Inflammatory macrophage treated with lipopolysaccharide for 4 hours (primary cell): ENCODE measurements at places on chromosomes 1 and 21.
A peak's percentile ranks its signal among the peaks of the same experiment; 100 is the strongest.

GRCh38 chr1:61247051-61247825 lies 164.9 kb downstream of the NFIA start:
- DNase-seq = no peak

DNA sequence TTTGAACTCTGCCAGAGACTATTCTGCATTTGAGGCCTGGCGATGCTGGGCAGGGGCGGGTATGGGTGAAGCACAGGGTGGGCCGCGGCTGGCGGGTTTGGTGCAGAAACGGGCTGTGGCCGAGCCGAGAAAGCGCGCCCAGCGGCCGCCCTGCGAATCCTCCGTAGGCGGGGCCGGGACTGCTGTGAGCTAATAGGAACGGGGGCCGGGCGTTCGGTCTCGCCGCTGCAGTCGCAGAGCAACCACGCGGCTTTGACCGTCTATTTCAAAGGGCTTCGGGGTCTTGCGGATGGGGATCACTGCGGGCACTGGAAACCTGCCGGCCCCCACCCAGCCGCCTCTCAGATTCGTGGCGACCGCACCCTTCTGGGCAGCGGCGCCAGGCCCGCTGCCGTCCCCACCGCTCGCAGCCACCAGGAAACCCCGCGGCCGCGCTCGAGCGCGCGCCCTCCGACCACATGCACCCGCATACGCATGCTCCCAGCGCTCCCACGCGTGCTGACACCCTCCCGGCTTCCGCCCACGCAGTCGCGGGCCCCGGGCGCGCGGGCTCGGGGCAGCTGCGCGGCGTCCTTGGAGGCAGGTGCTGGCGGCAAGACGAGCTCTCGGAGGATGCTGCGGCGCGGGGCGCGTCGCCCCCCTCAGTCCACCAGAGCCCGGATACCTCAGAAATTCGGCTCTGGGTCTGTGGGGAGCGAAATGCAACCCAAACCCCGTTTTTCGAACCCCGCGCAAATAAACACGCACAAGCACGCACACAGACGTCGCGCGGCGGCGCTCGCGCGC lies 32.6 kb downstream of the DNTTIP2 start:
- DNase-seq = peak; percentile 83

DNA sequence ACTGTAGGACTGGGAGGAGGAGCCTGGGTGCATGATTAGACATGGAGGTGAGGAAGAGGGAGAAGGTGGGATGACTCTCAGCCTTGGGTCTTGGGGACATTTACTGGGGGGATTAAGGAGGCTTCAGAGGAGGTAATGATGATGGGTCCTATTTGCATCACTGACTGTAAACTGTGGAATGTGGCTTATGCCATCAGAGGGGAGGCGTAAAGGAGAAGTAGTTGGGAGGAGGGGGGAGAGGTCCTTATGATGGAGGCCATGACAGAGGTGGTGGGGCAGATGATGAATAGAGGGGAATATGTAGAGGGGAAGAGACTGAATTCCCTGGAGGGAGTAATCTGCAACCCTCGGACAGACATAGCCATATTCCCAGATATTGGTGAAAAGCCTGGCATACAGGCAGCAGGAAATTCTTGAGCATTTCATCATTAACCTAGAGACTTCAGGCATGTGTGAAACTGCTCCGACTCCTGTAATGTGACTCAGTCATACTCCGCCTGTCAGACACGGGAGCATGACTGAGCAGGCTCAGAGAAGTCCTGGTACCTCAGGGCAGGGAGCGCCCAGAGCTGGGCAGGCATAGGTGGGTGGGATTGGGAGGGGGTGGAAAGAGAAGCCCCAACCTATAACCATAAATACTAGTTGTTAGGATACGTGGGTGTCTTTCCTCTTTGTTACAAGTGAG lies 8.0 kb upstream of the LCE5A start:
- no peak for DNase-seq

DNA sequence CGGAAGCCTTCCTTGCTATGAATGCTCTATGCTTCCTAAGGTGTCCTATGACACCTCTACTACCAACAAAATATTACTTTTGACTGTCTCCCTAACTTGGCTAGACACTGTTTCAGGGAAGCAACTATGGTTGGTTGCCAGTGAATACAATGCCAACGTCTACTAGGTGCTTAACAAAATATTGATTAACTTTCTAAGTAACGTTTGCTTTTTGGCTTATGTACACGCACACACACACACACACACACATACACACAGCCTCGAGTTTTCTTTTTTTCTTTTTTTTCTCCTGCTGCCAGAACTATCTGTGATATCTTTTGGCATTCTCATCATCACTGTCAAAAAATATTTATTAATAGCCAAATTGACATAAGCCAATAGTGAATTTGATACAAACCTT lies 864.0 kb downstream of the PLA2G4A start:
- no peak for DNase-seq

DNA sequence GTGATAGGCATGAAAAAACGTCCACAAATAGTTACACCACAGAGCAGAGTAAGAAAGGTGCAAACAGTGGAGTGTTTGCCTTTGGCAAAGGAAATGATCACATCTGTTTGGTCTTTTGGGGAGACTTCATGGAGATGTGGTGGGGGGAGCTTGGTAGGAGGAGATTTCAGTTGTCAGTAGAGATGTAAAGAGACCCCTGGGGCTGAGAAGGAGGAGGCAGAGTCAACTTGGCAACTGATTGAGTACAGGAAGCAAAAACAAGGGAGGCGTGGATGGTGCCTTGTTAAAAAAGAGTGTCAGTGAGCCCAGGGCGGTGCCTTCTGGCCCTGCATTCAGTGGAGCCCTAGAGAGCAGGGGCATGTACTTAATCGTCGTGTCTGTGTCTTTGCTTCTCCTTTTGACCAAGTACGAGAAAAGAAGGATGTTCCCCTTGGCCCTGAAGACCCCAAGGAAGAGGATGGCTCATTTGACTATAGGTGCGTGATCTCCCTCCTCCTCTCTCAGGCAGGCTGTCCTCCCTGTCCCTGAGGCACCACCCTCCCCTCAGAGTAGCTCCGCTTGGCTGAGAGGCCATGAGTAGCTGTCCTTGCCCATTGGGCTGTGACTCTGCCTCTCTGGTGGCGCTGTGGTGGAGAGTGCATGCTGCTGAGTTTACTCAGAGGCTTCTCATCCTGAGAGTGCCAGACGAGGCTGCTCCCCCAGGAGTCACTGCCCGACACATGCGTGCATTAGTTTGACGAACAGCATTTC lies 30.4 kb upstream of the CNTN2 start:
- DNase-seq = no peak
